Left ventricle myocardium superior (tissue), 1 donor: ENCODE measurements at places on chromosomes 16 and 17.
A peak's percentile ranks its signal among the peaks of the same experiment; 100 is the strongest.

DNA sequence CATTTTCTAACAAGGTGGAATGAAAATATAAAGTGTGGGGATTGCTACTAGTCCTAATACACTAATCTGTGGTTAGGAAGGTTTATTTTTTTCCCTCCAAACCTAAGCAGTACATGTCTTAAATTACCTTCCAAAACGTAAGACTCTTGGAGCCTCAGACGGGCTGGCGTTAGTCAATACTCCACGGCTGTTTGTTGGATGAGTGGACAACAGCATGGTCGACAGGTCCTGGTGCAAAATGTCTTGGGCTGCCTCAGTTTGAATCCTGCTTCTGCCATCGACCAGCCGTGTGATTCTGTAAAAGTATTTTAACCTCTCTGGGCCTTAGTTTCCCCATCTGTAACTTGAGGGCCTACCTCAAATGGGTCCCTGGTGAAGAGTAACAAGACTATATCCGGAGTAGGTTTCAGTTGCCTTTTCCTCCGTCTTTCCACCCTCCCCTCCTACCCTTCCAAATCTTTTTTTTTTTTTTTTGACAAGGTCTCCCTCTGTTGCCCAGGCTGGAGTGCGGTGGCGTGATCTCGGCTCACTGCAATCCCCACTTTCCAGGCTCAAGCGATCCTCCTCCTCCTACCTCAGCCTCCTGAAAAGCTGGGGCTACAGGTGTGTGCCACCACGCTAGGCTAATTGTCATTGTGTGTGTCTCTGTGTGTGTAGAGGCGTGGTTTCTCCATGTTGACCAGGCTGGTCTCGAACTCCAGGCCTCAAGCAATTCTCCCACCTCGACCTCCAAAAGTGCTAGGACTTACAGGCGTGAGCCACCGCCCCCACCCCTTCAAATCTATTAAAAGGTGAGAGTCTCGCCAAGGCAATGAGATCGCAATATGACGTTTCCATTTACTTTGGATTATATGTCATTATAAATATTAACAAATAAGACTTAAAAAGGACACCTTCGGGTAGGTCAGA lies 5.8 kb downstream of the SCGB1C2 start:
- DNase-seq, result peak; percentile 8

DNA sequence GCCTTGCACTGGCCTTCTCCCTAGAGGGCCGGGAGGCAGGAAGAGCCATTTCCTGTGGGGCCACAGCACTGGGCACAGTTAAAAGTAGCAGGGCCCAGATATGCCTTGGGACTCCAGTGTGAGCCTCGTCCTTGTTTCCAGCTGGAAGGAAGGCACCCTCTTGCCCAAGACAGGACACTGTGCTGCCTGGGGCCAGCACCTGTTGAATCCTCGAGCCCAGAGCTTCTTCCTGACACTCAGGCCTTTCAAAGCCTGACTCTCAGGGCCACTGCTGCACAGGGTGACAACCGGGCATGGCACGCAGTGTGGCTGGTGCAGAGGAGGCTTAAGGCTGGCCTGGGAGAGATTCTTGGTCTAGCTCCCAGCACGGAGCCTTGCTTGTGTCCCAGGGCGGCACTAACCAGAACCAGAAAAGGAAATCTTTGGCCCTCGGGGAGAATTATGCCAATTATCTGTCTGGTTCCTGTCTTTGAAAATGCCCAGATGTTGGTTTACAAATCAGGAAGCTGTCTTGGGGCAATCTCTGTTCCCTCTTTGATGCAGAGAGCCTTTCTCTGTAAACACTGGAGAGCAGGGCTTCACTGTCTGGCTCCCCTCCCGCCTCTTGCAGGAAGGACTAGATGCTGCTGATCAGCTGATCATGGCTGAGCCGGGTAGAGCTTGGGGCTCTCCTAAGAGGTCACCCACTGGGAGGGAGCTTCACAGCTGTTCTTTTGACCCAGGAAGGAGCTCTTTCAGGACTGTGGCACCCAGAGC lies 11.1 kb downstream of the LDHD start:
- peak; percentile 73 for DNase-seq

DNA sequence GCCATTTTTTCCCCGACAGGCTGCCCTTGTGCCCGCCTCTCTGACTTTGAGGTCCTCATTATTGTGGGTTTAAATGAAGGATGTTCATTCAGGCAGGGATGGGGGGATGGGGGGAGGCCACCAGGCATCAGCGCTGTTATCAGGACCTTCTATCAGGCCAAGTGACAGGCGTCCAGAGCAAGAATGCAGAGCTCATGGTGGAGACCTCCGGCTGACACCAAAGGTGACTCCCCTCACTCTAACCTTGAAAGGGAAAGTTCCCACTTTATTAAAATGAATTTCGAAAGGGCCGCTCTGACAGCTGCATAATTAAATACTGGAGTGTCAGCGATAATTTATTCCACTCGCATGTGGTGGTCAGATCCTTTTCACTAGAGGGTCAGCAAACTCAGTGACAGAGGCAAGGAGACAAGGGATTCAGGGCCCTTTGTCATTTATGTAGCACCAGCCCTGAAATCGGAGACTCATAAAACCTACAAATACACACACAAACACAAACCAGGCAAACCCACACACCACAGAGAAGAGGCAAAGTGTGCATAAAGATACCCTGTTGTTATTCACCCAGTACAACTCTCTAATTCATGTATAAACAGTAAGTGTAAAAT lies 436.0 kb downstream of the MAF start:
- DNase-seq, result no peak

DNA sequence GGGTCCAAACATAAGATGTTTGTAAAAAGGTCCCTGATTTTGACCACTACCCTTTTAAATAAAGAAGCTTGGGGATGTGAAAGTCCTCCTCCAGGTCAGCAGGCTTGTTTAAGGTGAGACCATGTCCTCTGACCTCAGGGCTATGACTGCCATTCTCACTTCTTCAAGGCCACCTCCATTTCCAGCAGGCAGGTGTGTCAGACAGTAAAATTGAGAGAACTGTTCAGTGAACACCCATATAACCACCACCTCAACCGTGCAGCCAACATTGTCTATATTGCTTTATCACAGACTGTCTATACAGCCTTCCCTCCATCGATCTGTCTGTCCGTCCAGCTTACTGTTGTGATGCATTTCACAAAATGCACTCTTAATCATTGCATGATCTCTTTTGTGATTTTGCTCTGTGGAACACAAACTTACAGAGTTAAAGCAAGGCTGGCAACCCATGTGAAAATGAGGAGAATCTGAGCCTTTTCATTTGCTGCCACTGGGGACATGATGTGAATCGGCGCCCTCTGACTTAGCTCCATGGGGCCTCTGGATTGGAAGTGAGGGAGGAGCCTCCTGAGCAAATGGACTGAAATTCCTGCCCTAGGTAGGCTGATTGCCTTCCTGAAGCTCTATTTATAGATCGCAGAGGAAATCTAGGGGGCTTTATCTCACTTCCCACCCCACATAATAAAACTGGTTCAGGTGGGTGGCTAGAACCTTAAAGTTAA lies 53.8 kb downstream of the ZNRF1 start:
- no peak for DNase-seq

- DNase-seq, result no peak
Measured at GRCh38 chr17:67620088-67620487, 97.6 kb upstream of the NOL11 start.
